ENCODE measurements at places on chromosomes 1 and 21.

- no peak for DNase-seq
Measured at GRCh38 chr1:35377555-35377954, 109.0 kb downstream of the ZMYM4 start.

DNA sequence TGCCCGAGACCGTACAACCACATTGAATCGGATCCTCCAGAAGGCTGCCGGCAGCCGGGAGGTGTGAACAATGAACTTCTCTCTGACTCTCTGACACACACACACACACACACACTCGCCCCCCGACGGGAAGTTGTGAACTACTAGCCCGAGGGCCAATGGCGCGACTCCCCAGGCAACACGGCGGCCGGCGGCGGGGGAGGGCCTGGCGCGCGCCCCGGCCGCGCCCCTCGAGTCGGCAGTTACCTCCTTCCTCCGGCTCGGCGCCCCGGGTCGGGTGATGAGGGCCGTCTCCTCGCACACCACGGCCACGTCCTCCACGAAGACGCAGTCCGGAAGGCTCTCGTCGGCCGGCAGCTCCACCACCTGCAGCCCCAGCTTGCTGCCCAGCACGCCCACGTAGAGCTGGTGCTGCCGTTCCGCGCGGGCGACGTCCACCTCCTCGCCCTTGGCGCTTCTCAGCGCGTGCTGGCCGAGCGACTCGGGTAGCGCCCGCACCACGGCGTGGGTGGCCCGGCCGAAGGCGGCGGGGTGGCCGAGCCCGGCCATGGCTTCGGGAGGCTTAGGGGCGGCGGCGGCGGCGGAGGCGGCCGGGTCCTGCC lies 361 bp downstream of the DDAH1 start:
- DNase-seq = peak; percentile 44

DNA sequence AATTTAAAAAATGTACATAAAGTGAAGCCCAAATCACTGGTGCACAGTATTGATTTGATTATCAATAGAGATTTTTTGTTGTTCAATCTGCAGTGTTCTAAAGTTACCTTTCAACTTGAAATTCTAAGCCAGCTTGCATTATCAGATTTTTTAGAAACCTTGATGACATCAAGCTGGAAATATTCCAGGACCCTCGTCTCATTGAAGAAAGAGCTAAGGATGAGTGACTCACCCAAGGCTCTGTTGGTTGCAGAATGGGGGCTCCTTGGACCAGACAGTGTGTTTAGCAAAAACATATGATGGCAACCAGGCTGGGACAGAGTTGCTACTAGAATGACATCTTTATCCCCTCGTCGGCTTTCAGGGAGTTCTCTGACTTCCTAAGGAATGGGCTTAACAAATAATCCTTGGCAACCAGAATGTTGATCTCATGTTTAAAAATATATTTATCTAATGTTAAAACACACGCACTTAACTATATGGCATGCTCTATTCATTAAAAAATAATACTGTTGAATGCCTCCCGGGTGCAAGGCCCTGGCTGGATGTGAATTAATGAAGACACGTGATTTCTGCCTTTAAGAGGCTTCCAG lies 79.7 kb downstream of the RUNX3 start:
- DNase-seq = no peak

- DNase-seq = no peak
Measured at GRCh38 chr1:21524686-21525339, 15.6 kb downstream of the ALPL start.

DNA sequence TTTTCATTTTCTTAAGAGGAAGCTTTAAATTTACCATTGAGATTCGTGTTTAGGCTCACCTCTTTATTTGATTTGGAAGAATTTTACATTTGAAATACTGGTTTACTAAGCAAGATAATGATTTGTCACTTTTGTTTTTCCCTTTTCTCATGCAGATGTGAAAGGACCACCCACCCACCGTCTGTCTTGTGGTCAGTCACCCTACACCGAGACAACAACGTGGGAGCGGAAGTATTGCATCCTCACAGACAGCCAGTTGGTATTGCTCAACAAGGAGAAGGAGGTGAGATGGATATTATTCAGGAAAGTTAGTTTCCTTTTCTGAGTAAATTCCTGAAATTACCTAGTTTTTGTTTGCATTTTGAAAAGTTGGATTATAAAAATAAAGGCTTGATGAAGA lies 189.5 kb downstream of the RASAL2 start:
- peak; percentile 4 for DNase-seq

- no peak for DNase-seq
Measured at GRCh38 chr1:221832617-221833016, 90.7 kb upstream of the DUSP10 start.

- no peak for DNase-seq
Measured at GRCh38 chr1:42163536-42164503, 725 bp downstream of the GUCA2A start.

DNA sequence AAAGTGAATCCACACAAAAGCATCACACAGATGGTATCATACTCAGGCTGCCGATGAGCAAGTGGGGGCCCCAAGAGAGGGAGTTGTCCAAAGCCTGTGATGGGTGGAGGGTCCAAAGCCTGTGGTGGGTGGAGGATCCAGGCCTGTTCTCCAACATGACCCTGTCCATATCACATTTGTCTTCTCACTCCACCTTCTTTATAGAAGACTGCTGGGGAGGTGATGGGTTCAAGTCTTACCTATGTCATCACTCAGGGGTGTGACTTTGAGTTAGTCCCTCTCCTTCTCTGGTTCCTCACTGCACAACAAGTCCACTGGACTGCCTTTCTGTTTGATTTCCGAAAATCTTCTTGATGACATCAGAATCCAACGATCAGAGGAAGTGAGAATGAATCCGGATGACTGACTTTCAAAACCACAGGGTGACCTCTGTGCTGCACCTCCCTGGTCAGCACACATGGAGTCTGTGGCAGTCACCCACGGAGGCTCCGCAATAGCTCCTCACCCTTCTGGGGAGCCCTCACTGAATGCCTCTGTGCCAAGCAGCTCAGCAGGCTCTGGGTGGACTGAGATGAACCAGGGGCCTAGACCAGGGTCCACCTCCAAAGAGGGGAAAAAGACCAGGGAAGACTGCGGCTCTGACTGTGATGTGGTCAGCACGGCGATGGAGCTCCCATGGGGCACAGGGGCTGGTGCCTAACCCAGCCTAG lies 166.8 kb downstream of the HIVEP3 start:
- no peak for DNase-seq

DNA sequence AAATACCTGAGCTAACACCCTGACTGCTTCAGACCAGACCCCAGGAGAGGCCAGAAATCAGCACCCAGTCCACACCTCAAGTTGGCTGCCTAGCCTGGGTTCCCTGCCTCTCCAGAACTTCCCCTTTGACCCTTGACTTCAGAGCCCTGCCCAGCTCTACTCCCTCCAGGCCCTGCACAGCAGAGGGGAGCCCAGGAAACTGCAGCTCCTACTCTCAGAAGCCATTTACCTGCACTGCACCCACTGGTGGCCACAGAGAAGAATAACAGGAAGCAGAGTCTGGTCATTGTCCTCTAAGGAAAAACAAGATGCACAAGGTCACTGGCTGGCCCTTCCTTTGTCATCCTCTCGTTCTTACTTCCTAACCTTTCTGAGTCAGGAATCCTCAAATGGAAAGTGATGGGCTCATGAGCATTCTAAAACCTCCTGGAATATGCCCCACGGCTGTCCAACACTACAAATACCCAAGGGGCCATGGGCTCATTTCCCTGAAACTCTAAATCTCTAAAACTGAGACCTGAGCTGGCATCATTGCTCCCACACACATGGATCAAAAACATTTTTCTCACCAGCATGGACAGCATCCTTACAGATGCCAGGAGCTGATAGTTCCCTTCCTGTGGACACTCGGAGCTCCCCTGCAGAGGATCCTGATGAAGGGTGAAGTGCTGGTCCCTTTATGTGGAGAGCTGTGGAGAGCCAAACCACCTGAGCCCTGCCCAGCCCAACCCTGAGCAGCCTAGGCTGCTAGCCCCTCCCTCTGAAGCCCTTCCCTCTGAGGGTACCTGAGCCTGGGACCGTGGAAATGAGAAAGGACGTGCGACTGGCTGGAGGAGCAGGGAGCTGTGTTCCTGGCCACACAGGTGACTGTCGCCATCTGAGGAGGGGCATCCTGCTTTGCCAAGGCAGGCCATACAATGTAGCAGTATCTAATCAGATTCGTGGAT lies at the start of gene ITLN2:
Gene ITLN2, minus strand, starts transcription at position 652 of the 947 bp plus-strand sequence. Its CDS starts 68 bp downstream, at position 584.
- DNase-seq = no peak

DNA sequence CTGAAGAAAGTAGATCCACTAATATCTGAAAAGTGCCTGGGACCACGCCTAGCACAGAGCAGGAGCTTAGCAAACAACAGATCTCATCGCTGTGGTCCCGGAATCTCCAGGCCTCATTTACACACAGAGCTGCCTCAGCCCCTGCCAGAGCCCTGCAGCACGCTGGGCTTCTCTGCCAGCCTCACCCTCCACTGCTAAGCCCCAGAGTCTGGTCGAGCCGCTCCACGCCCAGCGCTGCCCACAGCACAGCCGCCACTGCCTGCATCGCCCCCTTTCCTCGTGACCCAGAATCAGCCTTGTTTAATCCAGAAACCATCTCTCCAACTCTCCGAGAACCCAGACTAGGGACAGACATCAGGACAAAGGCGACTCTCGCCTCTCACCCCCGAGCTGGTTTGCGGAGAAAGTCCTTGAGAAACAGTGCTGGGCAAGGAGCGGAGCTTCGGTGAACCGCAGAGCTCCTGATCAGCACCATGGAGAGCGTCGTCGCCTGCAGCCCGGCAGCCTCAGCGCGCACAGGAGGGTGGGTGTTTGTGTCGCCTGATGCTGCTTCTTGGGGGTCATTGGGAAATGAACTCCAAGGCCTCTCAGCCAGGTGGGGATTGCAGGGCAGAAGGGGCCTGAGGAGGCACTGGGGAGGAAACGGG lies 145.1 kb downstream of the NPHP4 start:
- peak; percentile 7 for DNase-seq

- DNase-seq = peak; percentile 18
Measured at GRCh38 chr1:36650200-36651065, 167.7 kb upstream of the CSF3R start.

DNA sequence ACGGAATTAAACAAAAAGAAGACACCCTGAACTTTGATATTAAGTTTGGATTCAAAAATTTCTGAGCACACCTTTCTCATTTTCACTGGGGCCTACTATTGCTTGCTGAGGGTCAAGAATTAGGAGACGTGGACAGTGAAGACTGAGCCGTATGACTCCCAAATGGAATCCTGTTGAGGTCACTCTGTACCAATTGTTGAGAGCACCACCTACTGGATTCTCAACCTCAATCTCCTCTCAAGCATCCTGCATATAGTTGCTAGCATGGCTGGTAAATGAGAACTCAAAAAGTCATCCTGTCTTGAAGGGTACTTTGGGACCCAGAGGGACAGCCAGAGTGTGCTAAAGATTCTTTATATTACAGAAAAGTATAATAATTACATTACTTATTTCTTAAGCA lies 20.2 kb upstream of the MTR start:
- DNase-seq = no peak

DNA sequence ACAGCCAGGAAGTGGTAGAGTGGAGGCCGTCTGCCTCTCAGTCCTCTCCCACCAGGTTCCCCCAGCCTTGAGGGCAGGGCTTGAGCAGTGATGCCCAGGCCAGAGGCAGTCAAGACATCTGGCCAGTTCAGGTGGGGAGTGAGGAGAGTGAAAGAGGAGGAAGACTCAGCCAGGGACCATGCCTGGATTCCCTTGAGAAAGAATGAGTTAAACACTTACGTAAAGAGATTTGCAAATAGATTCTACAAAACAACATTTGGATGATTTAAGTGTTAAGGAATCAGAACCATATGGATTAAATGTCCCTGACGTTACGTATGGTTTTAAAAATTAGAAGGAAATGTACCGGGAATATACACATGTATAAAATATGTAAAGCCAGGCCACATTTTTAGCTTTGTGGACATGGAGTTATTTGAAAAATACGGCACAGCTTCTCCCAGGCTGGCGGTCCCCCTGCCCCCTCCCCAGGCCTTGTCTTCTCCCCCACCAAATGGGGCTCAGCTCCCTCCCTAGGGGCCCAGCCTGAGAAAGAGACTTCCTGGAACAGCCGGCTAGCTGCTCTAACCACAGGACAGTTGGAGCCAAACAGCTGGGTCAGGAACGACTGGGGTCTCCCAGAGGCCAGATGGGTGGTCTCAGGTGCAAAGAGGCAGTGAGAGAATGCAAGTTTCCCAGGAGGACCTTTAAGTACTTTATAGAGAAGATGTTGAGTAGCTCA lies 188.3 kb upstream of the EDN2 start:
- no peak for DNase-seq

DNA sequence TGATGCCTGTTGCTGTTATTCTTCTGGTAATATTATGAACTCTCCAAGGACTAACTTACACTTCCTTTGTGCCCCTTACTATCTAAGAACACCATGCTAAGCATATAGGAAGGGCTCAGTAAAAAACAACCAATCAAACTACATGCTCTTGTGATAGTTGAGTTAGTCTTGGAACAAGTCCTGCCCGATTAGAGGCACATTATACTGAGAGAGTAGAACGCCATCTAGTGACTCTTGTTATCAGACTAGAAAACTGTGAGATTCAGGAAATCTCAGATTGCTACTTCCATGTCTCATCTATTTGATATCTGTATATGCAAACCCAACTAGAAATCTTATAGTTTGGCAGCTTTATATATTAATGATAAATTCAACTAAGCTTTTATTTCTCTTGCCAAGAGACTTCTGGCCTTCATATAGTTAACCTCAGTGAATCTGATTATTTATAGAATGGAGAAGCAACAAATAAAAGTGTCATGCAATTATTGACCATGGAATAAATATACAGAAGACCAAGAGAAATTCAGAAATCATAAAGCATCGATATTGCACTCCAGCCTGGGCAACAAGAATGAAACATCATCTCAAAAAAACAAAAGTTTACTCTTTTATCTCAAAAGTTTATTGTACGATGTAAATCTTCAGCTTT lies 7.8 kb upstream of the SRRM1 start:
- no peak for DNase-seq

DNA sequence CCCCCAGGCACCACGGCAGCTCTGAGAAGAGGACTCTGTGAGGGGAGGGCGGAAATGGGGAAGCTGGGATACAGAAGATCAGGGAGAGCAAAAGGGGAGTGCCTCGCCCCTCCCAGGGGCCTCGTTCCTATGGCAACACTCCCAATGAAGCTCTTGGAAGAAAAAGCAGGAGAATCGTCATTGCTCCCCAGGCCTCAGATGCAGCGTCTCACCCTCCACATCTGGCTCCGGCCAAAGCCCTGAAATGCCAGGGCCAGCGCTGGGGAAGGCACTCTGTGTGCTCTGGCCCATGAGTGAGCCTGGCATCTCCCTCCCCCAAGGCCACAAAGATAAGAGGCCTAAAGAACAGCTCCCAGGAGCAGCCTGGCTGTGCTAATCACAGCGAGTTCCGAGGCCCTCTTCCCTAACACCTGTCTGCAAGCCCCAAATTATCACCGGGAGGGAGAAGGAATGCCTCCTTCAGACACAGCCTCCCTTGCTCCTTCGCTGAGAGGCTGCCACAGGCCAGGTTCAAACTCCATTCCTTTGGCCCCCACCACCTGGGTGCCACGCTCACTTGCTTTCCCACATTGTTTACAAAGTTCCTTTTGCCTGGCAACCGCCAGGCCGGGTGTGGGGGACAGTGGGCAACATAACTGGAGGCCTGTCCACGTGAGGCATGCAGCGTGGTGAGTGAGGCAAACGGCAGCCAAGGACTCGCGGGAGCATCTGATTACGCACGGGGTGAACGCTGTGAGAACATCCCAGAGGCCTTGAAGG lies 27.8 kb downstream of the ECE1 start:
- DNase-seq = no peak

- no peak for DNase-seq
Measured at GRCh38 chr21:14244911-14245310, 29.0 kb downstream of the RBM11 start.

GRCh38 chr1:78722521-78722920 lies 72.9 kb downstream of the IFI44 start:
- no peak for DNase-seq
